GM23248 (cell line): ENCODE measurements at places on chromosomes 5 and 9. TPM values are rescaled to one million over a fixed set of nuclear protein-coding genes. Genes with fewer than 3 reads are reported as not detected.

DNA sequence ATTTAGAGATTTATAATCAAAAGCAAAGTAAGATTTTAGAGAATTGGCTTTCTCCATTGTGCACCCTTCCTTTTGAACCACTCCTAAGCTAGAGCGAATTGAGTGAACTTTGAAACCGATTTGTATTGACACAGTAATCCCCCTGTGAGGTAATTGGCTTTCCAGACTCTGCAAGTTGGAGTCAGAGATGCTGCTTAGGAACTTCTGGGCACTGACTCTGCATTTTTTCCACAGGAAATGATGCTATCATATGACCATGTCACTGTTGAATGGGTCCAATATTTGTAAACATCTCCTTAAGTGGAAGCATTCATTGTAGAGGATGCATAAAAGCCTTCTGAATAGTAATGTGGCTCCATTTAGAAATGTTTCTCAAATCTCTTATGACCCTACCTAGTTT lies 394.4 kb upstream of the ZNF608 start:
- DNase-seq = peak; percentile 90

TMEM167A gene
- total RNA-seq = 76.0 and 106 TPM in 2 replicates

DNA sequence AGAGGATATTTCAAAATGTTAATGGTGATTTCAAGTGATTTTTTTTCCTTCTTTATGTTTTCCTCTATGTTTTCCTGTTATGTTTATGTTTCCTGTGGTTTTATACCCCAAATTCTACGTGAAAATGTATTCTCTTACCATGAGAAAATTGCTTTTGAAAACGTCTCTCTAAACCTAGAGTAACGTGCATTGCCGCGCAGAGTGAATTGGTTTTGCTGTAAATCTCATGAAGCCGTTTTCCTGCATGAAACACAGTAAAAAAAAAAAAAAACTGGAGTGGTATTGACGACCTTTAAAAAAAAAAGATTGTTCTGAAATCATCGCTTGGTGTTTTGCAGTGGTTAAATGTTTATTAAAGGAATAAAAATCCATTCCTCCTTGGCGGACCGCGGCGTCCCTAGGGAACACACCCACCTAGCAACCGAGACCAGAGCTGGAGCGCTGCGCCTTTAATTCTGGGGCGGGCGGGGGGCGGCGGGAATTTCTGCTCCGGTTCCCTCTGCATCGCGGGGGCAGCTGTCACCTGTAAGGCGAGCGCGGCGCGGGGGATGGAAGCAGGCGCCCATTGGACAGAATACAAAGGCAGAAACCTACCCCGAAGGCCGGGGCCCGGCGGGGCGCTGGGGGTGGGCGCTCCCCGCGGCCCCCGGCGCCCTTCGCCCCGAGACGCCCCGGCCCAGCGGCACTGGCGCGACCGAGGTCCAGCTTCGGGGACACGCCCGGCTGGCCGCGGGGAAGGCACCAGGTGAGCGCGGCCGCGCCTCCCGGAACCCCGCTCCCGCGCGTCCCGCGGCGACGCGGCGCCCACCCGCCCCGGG lies at the start of gene SOWAHA:
TSS of gene SOWAHA (plus strand) at position 522 of the 818 bp plus-strand sequence. CDS start 320 bp downstream, outside the sequence.
- no peak for DNase-seq

- DNase-seq = peak; percentile 47
Observed at GRCh38 chr9:6302417-6302816, 25.8 kb upstream of the TPD52L3 start.

DNA sequence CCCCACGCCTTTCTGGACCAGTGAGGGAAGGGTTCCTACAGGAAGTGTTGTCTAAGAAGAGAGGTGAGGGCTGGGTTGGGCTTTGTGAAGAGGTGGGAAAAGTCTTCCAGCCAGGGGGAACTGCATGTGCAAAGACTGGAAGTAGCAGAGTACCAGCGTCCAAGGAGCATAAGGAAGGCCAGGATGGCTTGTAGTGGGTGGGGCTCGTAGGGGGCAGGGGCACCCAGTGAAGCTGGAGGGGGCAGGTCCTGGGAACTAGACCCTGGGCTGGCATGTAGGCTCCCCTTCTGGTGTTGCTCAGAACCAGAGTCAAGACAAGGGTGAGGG lies 20.4 kb downstream of the PRRX2 start:
- DNase-seq = no peak

GRCh38 chr5:123671042-123671441 lies 159.1 kb downstream of the CSNK1G3 start:
- DNase-seq = peak; percentile 51

DNA sequence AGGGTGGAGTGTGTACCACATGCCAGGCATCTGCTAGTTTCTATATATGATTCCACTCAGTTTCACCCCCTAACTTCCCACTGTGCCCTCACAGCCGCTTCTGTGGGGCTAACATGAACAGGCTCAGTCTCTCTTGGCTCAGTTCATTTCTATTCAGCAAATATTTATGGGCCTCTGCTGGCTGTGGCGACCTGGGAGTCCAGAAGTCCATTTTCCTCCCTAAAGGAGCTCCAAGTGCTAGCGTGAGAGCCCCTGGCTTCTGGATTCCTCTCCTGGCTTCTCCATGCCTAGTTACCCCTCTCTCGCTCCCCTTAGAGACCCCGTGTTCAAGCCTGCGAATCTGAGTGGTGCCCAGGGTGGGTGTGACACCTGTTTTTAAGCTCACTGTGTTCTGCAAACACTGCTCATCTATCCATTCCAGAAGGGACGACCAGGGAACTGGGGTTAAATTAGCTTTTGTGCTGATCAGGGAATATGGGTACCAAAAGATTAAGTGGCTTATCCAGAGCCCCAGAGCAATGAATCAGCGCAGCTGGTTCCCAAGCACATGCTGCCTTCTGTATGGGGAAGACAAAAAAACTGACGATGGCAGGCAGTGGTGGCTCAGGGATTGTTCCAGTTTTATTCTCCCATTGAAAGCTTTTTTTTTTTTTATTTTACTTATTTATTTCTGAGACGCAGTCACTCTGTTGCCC lies 57.6 kb downstream of the HMCN2 start:
- no peak for DNase-seq

GRCh38 chr9:107734256-107735013 lies 244.9 kb upstream of the KLF4 start:
- DNase-seq = peak; percentile 93

DNA sequence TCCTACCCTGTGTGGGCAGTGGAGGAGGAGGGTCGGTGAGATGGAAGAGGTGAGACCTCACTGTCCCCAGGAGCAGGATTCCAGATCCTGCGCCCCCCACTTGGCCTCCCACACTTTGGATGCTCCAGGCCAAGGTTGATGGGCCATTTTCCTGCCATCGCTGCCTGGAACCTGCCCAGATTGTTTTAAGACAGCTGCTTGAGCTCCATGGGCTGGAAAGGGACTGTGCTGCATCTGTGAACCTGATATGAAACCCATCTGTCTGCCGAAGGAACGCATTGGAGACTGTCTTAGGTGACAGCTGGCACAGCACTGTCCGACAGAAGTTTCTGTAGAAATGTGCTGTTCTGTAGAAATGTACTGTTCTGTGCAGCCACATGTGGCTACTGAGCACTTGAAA lies 72.7 kb upstream of the SLC25A48 start:
- DNase-seq = no peak
